ENCODE measurements at places on chromosomes 7 and 10. TPM values are rescaled to one million over a fixed set of nuclear protein-coding genes. Genes with fewer than 3 reads are reported as not detected.

Gene CPVL
- 11.4 TPM for total RNA-seq

Gene OR6B1
- not detected for total RNA-seq

Gene CFAP70
- 0.76 TPM for total RNA-seq

Gene ABHD11
- 16.1 TPM for total RNA-seq

Gene FAM180A
- total RNA-seq: 0.79 TPM

Gene OGDHL
- 0.39 TPM for total RNA-seq

Gene NEUROD6
- not detected for total RNA-seq

Gene GIMAP5
- not detected for total RNA-seq

Gene PIK3AP1
- total RNA-seq: under 0.01 TPM

Gene SPDYE11
- not detected for total RNA-seq

Gene FFAR4
- not detected for total RNA-seq

Gene ITIH5
- total RNA-seq: 4.2 TPM

Gene RPEL1
- not detected for total RNA-seq

Gene SORCS3
- total RNA-seq: 0.11 TPM

Gene SPDYE9
- total RNA-seq: not detected

Gene NCF1
- 0.11 TPM for total RNA-seq

Gene RNF32
- 0.54 TPM for total RNA-seq

Gene MSS51
- 1.1 TPM for total RNA-seq

Gene ZNF722
- not detected for total RNA-seq

Gene THSD7A
- total RNA-seq: under 0.01 TPM

Gene AGR2
- total RNA-seq: 870 TPM

Gene GIMAP8
- total RNA-seq: not detected

Gene TAS2R3
- total RNA-seq: 3.5 TPM

Gene AMPH
- total RNA-seq: not detected

Gene ANKRD7
- total RNA-seq: 0.79 TPM

Gene GDF2
- not detected for total RNA-seq

Measured in placental epithelial cell (primary cell).